ENCODE measurements at places on chromosomes 3 and 15.

GRCh38 chr3:43455233-43455632 lies 166.6 kb downstream of the ANO10 start:
- no peak for DNase-seq

DNA sequence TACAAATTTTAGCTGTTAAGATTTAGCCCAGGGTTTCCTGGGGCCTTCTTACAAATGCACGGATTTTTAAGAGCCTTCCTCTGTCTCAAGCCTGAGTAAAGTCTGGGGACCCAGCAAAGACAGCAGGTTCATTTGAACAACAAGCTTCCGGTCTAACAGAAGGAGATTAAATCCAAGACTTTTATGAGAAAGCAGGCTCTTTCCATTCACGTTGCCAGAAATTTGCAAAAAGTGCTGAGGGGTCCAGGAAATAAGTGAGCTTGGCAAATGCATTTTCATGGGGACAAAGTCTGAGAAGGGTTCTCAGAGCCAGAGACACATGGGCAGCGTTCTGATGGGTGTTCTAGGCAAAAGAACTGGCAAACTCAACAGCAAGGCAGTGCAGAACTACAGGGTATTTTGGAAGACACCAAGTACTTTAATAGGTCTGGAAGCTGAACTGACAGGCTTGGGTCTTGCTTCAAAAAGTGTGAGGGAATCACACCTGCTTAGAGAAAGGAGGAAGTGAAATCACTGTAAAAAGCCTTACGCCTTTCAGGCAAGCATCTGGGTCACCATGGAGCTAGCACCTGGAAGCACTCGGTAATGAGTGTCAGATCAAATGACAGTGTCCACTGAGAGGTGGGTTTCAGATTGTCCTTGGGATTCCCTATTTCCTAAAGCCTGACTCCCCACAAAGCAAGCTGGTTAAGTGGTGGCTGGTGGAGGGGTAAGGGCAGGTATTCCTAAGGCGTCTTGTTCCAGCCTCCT lies 115.8 kb upstream of the ARHGEF3 start:
- no peak for DNase-seq

- DNase-seq, result no peak
Measured at GRCh38 chr15:31020542-31020941, 29.1 kb upstream of the MTMR10 start.

DNA sequence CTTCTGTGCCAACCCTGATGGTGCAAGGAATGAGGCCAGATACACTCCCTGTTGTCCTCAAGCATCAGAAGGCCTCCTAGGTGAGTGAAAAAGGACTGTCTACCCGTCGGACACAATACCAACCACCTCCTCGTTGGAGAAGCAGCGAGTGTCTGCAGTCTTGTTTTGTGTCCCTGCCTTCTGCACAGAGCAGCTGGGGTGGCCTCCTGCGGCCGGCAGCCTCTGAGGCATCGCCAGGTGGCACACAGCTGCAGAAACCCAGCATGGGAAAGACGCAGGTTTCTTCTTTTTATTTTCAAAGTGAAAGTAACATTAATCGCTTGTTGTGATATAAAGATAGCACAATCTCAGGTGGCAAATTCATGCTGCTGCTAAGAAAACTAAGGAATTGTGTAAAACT lies 509.9 kb downstream of the OCA2 start:
- no peak for DNase-seq

DNA sequence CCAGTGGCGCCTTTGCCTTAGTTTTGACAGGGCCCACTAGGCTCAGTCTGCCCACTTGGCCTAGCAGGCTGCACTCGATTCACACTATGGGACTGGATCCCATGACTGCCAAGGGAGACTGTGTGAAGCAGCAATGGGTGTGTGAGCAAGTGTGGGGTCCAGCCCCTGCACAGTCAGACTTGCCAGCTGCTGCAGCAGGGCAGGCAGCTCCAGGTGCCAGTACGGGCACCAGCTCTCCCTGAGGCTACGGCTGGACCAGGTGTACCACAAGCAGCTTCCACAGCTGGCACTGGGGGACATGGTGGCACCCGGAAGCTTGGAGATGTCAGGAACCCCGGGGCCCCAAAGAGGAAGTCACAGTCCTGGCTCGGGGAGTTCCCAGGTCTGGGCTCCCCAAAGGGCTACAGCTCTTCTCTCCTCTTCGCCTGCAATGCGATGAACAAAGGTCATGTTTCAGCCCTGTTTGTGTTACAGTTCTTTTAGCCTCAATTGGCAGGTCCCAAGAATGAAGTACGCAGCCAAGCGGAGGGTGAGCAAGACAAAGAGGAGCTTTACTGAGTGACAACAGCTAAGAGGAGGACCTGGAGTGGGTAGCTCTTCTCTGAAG lies 67.1 kb downstream of the PIK3CB start:
- DNase-seq, result no peak

DNA sequence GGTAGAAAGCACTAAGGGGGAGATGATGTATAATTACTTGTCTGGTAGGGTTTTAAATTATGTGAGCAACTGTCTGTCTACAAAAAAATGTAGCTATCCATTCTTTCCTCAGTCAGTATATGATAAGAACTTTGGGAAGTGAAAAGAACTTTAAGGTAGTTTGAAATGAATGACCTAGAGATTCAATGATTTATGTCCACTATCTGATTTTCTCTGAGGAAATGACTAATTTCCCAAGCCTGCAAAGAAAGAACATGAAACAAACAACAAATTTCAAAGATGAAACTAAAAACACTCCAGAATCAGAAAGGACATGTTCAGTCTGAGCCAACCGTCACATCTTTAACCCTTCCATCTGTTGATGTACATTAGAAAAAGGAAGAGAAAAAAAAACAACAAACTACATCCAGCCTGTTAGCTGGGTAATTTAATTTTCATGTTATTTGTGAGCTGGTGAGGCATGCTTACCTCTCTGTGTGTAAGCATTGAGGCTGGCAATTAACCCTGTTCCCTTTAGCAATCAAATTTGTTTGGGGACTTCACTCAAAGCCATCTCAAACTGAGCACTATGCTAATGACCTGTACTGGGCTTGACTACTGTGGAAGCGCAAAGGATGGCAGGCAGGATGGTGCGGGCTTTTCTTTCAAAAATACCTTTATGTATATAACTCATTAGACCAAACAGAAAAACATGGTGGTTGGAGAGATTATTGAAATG lies 220.1 kb downstream of the TUSC7 start:
- DNase-seq, result no peak

GRCh38 chr15:25391971-25392721 lies 46.7 kb downstream of the UBE3A start:
- DNase-seq, result no peak

All from stimulated activated CD4-positive, alpha-beta T cell treated with anti-CD3 and anti-CD28 coated beads, Interleukin-1b, Interleukin-23, amount 100 ng/mL, for 4 hours (primary cell).